ENCODE measurements at places on chromosomes 5 and 9. TPM values are rescaled to one million over a fixed set of nuclear protein-coding genes. Genes with fewer than 3 reads are reported as not detected.

FGF1 gene
- 10.6 TPM for polyA plus RNA-seq

DNA sequence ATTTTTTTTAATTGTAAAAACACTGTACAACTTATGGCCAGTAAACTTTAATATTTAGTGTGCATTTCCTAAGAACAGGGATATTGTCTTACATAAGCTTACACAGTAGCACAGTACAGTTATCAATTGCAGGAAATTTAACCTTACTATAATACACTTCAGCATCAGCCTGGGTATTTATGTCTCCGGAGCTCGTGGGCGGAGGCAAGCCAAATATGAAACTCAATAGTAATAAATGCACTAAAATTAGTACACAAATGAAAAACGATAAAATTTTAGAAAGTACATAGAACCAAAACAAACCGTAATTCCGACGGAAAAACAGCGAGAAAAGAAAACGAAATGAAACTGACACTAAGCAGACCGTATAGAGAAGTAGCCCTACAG lies 91.2 kb downstream of the ANXA2R start:
- DNase-seq = no peak

DNA sequence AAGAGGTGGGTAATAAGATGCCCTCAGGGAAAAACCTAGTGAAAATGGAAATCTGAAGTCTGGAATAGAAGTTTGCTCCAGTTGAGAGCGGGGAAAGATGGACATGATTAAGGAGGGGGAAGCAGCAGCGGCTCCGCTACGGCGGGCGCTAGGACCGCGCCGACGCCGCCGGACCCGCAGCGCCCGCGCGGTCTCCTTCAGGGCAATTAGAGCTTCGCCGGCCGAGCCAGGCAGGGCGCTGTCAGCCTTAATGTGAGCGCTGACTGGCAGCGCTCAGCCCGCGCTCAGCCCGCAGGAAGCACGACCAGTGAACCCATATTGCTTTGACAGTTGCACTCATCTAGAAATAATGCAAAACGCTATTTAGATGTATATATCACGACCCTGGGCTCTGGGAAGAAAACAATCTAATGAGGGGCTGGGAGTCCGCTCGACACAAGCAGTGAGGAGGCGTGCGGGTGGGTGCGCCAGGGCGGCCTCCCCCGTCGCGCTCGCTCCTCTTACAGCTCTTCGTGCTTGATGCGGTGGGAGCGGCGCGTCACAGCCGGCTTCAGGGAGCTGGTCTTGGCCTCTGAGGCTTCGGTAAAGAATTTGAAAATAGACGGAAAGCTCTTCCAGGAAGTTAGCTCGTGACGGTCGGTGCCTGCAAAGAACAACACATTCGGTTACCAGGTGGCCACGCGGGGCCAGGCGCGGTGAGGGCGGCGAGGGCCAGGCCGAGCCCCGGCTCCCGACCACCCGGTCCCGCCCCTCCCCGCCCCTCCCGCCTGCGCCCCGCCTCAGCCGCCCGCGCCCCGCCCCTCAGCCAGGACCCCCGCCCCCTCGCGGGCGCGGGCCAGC lies 37.7 kb downstream of the NR2F1 start:
- DNase-seq = no peak

DNA sequence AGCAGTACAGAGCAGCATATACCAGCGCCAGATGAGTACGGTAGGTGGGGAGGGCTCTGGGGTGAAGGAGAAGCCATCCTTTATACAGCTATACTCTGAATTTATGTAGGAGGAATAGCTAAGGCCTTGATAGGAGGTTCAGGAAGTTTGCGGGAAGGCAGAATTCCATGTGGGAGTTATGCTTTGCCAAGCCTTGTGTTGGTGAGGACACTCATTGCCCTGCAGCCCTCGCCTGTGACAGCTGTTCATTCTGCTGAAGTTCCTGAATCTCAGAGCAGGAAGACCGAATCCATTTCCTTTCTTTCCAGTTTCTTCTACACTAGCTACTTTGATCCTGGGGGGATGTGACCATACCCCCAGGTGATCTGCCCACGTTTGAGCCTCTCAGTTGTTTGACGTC lies 7.7 kb downstream of the MFAP3 start:
- no peak for DNase-seq

DNA sequence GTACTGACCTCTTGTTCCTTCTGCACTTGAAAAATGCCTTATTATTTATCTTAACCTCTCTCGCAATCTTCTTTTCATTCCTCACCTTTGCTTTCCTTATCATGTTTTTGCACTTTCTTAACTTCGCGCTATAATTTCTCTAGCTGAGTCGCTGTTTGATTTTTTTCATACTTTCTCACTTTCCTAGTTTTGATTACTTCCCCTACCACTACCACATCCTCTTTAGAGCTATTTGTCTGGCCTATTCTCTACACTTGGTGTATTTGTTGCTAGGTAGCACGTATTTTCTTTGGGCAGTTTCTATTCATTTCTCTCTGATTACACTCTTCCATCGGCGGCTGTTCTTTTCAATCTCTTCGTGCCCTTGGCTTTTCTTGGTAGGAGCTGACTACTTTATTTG lies 611.8 kb downstream of the BNC2 start:
- DNase-seq = no peak

SLC34A3 gene
- polyA plus RNA-seq = 1.5 TPM

- no peak for DNase-seq
Measured at GRCh38 chr9:2210201-2210600, 195.1 kb downstream of the SMARCA2 start.
